Adipocyte (in vitro differentiated cells): ENCODE measurements at places on chromosomes 13 and 19.

GRCh38 chr13:71864094-71864985 lies 2.7 kb downstream of the DACH1 start:
- DNase-seq = peak; percentile 2

DNA sequence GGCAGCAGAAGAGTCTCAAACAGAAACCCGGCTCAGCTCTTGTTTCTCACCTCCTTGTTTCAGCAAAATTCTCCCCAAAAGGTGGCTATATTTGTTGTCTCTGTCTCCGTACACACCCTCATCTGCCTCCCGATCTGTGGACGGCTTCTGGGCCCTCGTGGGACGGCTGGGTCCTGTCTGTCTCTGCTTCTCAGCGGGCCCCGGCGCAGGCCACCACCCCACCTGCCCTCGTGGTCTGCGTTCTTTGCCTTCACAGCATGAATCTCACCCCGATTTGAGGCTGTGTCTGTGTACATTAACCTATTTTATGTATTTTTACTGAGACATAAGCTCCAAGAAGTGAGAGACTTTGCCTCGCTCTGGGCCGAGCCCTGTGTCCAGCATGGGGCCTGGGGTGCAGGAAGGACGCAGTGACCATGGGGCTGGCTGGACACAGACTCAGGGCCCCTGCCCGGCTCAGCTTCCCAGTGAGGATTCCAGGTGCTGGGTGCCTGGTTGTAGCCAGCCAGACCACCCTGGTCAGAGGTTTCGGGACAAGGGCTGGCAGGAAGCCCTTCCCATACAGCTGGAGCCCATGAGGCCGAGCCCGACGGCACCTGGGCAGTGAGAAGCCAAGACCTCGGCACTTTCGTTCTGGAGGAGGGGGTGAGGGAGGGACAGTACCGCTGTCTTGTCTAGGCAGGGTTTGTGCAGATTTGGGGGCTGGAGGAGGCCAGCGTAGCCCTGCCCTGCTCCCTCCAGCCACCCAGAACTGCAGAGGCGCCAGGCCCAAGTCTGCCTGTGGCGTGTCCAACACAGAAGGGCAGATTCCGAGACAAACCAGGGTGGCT lies 78.5 kb upstream of the MCF2L start:
- DNase-seq = no peak

DNA sequence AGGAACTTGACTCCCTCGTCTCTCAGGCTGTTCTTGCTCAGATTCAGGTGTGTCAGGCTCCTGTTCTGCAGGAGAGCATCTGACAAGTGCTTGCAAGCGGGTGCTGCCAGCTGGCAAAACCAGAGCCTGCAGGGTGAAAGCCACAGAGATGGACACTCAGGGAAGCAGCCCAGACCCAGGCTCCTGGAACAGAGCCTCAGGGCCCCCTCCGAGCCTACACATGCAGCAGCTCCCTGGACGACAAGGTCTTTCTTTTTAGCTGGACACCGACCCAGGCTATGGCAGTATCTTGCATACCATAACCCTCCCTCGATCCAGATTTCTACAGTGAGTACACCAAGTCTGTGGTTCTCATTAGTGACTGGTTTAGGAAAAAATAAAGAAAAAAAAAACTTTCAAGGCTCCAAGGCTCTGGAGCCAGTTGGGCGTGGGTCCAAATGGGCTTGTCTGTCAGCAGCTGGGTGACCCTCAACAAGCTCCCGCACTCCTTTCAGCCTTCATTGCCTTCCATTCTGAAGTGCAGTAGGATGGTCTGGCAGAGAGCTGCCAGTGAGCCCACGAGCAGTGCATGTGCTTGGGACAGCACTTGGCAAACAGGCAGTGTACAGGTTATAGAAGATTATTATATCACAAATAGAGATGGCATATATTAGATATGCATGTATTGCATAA lies 29.9 kb downstream of the NLRP13 start:
- no peak for DNase-seq

- no peak for DNase-seq
These were observed 95.1 kb downstream of the C13orf42 start for GRCh38 chr13:51015973-51016372.
